Stimulated activated CD4-positive, alpha-beta T cell treated with anti-CD3 and anti-CD28 coated beads, Interleukin-12 subunit alpha, Interleukin-12 subunit beta, amount 100 ng/mL, for 4 hours (primary cell): ENCODE measurements at places on chromosomes 4 and X.

DNA sequence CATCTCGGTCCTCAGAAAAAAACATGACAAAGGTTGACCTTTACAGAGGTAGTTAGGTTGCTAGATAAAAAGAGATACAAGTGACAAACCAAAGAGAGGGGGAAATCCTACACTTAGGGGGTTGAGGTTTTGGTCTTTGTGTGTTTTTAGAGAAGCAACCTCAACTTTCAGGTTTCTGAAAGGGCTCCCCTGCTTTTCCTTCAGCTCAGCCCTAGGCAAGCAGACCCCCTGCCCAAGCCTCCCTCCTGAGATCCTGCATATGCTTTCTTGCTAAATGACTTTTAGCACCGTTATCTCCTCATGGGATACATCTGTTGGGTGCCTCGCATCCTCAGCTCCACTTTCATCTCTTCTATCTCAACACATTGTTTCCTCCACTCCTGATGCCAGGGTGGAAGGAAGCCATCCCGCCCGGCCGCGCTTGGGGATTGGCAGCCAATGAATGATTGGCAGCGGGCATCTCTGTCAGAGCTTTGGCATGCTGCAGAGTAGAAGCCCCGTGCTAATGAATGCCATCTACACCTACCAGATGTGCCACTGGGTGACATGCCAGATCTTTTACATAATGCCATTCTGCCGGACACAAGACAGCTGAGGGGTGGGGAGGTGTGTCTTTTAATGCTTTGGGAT is 15.0 kb upstream of the PRDM8 start:
- no peak for DNase-seq

- no peak for DNase-seq
These were observed 21.7 kb upstream of the GPM6A start for GRCh38 chr4:175833574-175834311.

DNA sequence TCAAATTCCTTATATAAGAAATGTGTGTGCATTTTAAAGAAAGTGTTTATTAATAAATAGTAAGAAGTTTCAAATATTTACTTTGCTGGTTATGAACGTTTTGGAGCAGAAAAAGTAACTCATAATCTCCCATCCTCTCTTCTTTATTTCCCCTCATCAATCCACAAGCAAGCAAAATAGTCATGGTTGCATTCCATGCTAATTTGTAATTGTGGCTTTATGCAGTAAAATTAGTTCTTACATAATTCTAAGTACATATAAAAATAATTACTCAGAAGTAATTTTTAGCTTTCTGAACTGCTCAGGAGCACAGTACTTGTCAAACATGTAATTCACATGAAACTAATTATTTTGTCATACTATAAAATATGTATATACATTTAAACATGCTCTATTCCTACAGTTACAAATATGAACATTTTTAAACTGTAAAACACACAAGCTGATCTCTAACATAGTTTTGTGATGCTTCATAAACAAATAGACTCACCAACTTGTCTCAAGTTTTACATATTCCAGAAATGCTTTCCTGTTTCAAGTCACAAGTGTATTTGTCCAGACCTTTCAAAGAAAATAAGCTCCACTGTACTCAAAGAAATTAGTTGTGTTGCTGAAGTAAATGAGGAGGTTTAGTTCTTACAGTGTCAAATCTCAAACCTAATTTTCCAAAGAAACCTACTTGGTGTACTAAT is 218.9 kb downstream of the PABPC4L start:
- no peak for DNase-seq

GRCh38 chr4:124804041-124804440 is 91.5 kb upstream of the ANKRD50 start:
- no peak for DNase-seq

DNA sequence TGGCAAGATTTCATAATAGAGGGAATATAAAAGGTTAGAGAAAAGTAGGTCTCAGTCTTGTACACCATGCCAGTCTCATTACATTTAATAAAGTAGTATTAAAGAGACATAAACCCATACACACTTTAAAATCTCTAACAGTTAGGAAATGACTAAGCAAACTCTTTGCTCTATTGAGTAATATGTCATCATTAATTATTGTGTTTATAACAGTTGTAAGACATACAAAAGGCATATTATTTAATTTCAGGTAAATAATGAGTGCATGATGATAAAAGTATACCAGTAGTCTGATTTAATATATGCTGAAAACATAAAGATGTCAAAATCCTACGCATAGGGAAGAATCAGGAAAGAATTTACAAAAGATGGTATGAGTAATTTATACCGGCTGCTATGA is 31.0 kb upstream of the FGG start:
- no peak for DNase-seq

- DNase-seq = no peak
These were observed 78.7 kb downstream of the PPARGC1A start for GRCh38 chr4:23811161-23811560.

GRCh38 chrX:42096265-42096920 is 173.0 kb upstream of the CASK start:
- DNase-seq = no peak

DNA sequence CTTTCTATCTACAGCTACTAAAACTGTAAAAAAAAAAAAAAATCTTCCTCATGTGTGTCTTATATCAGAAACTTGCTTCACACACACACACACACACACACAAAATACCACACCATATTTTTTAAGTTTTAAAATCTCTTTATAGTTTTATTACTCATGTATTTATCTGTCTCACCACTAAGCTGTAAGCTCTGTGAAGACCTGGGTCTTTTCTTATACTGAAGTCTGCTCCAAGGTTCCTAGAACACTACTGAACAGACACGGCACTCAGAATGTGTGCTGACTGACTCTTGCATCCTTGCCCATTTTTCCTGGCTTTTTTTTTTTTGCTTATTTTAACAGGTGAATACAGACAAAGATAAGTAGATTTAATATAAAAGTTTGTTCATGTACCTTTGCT is 135.6 kb upstream of the CXXC4 start:
- DNase-seq = no peak

GRCh38 chrX:19086102-19086772 is 36.0 kb downstream of the ADGRG2 start:
- DNase-seq = no peak

DNA sequence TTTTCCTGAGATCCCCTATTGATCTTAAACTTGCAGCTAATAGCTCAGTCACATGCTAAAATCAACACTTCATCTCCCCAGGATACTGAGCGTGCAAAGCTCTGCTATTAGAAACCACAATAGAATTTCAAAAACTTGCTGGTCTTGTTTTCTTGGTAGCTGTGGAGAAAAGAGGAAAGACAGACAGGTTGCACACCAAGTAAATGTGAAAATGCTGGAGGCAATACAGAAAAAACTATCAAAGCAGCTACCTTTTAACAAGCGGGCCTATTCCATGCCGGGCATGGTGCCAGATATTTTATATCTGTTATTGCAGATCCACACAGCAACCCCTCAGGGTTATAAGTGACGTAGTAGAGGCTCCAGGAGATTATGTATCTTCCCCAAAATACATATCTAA is 171.9 kb downstream of the DCTD start:
- DNase-seq = no peak

DNA sequence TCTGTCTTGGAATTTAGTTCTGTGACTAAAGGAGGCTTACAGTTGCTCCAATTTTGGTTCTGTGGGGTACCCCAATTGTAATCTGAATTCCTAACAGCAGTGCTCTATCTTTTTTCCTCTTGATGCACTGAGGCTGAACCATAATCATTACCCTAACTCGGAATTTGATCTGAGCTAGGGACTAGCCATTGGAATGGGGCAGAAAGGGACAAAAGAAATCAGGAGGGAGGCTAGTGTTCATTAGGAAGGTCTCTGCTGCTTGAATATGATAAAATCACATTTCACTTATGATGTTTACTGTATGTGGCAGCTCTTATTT is 2.7 kb downstream of the KLF3 start:
- no peak for DNase-seq

GRCh38 chr4:147345662-147346061 is 135.2 kb upstream of the EDNRA start:
- DNase-seq = no peak

DNA sequence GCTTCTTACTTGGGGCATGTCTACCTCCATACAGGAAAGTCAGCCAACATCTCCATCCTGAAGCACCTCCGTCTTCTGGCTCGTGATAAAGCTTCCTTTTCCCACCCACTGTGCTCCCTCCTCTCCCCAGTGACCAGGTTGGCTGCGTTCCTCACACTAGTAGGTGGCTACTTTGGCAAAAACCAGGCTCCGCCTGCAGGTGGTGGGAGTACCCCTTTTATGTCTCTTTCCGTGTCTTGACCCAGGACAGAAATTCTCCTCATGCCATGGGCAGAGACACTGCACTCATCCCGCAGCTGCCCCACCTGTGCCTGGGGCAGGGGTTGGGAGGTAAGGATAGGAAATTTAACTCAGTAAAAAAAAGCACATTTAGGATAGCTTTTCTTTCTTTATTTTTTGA is 50.9 kb downstream of the ENPP6 start:
- no peak for DNase-seq

- no peak for DNase-seq
These were observed 348.4 kb upstream of the FAT1 start for GRCh38 chr4:187071946-187072600.

DNA sequence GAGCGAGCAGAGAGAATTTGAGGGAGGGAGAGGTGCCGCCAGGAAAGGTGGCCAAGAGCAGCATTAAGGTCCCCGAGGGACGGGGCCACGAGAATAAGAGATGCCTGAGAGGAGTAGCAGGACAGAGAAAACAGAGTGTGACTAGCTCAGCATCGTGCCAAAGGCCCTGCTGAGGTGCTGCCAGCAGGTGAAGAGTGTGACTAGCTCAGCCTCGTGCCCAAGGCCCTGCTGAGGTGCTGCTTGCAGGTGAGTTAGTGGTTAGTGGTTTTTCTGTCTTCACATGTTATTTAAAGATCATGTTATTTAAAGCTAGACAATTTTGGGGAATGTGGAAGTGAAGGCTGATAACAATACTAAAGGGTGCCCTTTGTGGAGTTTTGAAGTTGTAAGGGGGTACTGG is 464.5 kb upstream of the FAT1 start:
- DNase-seq = no peak

- no peak for DNase-seq
These were observed 12.6 kb upstream of the JADE1 start for GRCh38 chr4:128796934-128797333.

- DNase-seq = no peak
These were observed 74.9 kb downstream of the CRLF2 start for GRCh38 chrX:1137531-1137930.

DNA sequence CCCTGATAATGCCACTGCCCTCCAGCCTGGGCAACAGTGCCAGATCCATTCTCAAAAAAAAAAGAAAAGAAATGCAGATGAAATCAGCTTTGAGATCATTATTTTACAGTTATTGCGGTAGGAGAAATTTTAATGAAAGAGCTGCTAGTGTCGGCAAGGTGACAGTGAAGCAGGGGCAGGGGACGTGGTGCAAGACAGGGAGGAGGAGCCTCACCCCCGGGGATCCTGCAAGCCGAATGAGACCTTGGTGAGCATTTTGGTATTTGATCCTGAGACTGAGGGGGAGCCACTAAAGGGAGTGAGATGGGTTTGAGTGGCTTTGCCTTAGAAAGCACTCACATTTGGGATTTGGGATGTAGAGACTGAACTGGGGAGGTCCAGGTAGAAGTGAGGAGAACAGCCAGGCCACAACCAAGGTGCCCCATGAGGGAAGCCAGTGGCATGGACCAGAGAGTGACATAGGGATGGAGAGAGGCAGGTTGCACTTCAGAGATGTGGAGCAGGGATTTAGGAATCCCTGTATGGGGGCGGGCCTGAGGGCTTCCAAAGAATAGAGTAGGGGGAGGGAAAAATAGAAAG is 23.6 kb downstream of the RBM10 start:
- DNase-seq = no peak

- DNase-seq = peak; percentile 72
These were observed 34.3 kb downstream of the NALF2 start for GRCh38 chrX:69538321-69538876.

GRCh38 chr4:108425988-108426387 is 194.4 kb upstream of the RPL34 start:
- DNase-seq = no peak

DNA sequence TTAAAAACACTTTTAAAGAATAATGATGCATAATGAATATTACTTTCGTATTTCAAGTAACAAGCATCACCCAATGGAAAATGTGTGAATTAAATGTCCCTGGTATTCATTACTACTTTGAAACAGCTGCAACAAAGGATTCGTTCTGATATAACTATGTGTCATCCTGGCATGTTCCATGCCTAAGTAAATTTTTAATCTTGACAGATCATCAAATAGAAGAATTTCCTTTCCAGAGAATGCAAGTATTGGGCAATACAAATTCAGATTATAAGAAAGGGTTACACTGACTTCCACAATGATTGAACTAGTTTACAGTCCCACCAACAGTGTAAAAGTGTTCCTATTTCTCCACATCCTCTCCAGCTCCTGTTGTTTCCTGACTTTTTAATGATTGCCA is 105.3 kb downstream of the SPCS3 start:
- DNase-seq = no peak
